ENCODE measurements at places on chromosomes 6 and 20.

DNA sequence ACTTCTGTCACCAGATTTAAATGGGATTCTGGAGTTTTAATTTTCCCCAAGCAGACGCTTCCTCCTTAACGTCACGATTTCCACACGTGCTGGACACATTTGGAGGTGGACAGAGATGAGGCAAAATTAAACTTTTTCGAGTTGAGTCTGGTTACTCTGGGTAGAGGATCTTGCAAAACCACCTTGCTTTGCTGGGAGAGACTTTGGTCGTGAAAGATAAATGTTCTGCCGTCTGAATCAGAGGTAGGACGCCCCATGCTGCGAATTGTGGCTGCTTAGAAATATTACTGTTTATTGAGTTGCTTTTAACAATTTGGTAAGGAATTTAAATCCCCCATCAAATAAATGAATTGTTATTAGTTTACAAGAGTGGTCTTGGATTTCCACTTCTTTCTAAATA lies 46.8 kb downstream of the CTCFL start:
- no peak for DNase-seq

DNA sequence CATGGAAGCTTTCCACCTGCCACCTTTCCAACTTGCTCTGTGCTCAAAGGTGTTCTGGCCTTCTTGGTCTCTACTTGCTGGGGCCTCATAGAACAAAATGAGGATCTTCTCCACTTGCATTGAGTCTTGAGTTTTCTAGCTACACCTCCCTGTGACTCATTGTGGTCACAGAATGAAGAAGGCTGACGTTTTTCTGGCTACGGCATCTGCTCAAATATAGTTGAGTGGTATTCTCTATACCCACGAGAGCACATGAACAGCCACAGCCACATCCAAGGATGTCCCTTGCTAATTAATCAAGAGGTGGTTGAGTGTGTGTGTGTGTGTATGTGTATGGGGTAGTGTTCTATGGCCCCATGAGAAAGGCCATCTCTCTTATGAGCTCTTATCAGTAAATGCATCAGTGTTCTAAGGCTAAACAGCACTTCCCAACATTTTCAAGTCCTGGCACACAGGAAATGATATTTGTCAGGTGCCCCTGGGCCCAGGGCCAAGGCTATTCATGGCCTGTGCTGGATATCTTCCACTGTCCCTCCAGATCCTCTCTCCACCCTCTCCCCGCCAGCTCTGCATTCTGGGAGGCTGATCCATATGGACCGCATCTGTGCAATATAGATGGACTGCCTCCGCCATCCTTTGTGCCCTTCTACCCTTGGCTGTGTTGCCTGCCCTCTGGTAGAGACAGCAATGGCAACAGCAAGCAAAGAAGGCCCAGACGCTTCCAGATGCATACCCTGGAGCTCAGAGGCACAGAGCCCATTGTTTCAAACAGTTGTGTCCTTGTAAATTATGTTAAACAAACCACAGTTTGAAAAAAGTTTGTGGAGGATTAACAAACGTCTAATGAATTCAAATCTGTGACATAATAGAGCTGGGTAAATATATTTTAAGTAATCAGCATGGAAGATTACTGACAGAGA lies 150.2 kb downstream of the LRFN2 start:
- peak; percentile 32 for DNase-seq

GRCh38 chr6:158762787-158763433 lies 56.3 kb downstream of the EZR start:
- no peak for DNase-seq

DNA sequence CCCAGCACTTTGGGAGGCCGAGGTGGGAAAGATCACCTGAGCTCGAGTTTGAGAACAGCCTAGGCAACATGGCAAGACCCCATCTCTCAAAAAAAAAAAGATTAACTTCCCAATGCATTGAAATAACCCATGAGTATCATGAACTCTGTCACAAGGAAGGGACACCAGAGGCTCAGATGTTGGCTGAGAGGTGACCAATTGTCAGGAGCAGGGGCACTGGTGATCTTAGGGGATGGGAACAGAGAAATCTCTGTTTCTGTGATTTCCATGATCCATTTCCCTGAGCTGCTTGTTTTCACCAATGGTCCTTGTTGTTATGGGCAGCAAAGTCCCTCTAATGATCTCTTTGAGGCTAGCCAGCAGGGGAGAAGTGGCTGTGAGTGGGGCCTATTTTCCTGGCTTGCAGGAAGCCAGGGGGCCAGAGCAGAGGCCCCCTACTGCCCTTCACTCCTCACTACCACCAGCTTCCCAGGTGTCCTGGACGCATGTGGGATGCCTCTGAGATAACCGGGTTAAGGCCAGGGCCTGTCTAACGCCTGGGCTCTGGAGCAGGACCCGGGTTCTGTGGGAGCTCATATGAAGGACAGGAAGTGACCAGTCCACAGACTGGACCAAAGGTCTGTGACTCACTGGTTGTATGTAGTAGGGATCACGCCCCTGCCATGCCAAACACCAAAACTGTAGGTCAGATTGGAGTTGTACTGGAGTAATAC lies 54.4 kb downstream of the PCNA start:
- DNase-seq: no peak

DNA sequence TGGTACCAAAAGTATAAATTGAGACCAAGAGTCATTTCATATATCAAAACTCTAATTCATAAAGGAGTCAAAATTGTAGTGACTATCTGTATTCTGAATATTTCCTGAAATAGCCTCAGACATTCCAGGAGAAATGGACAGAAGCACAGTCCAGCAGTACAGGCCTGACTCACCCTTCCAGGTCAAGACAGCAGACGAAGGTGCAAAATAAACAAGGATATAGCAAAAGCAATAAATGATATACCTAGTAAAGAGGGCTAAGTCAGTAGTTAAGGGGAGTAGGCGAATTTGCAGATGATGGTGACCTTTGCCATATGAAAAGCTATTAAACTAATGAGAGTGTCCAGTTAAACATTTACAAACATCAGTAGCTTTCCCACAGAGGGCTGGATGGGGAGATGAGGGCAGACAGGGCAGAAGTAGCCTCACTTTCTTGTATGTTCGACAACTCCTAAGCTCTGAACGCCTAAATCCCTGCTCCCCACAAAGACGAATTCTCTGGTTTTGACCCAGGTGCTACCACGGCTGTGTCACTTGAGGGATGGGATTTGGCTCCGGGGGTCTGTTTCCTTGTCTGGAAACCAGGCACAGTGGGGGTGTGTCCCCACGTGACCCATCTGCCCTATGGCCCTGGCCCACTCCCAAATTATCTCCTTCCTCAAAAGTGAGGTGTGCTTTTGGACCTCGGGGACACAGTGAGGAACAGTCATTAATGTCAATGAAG lies 3.6 kb upstream of the SLC52A3 start:
- DNase-seq: no peak

GRCh38 chr20:62760471-62760855 lies 35.8 kb upstream of the MRGBP start:
- no peak for DNase-seq

DNA sequence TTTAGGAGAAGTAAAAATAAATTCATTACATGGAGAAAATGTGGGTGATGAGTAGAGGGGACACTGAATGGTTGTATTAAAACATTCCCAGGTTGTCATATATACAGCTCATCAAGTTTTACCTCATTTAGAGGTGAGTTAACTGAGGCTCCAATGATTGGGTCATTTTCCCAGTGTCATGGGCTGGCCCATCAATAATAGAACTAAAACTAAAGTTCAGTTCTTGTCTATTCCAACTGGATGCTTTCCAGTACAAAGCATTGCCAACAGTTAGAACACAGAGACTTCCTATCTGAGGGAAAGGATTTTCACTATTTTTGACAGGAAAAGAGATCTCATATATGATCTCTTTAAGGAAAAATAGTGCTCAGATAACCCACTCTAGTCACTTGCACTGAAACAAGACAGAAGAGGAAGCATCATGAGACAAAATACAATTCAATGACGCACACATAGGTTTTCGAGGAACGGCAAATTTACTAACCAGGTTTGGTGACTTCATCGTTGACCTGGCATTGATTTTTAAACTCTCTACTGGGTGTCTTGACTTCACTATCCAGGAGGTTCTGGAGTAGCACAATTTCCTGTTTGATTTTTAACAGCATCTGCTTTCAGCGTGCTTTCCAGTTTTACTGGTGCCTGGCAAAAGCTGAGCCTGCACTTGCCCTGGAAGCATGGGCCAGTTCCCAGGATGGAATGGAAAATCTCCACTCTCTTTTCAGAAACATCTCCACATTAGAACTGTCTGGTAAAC lies 195.5 kb upstream of the FBXL4 start:
- DNase-seq: no peak

DNA sequence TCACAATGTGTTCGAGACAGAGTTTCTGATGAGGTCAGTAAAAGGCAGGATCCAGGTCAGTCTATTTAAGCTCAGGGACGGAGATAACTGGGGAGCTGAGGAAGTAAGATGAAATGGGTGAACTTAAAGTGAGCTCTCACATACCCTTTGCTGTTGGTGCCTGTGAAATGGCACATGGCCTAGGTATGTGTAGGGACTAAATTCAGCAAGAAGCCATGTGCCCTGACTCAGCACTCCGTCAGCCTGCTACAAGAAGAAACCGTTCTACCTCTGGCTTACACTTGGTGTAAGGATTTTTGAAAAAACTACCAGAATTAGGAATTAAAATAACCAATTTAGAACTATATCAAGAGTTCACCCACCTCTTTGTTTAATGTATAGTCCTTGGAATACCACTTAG lies 41.1 kb upstream of the TRDN start:
- DNase-seq: no peak

DNA sequence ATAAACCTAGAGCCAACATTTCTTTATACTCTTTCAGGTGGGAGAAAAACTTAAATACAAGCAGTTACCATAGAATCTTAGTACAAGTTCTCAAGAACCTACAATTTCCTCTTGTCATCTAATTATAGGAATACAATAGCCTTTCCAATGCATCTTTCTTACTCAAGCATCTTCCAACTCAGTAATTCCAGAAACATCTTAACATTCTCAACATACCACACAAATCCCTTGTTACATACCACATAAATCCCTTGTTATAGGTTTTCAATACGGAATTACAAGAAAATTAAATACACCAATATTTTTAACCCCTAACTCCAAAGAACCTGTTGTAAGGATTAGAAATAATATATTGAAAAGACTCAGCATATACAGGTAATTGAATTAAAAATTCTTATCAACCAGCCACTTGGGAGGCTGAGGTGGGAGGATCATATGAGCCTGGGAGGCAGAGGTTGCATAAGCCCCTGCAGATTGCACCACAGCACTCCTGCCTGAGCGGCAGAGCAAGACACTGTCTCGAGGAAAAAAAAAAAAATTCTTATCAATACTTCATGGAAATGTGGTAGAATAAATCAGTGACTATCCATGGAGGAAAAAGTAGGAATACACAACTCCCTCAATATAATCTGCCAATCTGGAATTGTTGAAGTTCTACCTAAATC lies 127.5 kb upstream of the CCDC28A start:
- DNase-seq: no peak

- no peak for DNase-seq
Measured at GRCh38 chr6:53746442-53747103, 48.2 kb upstream of the LRRC1 start.

DNA sequence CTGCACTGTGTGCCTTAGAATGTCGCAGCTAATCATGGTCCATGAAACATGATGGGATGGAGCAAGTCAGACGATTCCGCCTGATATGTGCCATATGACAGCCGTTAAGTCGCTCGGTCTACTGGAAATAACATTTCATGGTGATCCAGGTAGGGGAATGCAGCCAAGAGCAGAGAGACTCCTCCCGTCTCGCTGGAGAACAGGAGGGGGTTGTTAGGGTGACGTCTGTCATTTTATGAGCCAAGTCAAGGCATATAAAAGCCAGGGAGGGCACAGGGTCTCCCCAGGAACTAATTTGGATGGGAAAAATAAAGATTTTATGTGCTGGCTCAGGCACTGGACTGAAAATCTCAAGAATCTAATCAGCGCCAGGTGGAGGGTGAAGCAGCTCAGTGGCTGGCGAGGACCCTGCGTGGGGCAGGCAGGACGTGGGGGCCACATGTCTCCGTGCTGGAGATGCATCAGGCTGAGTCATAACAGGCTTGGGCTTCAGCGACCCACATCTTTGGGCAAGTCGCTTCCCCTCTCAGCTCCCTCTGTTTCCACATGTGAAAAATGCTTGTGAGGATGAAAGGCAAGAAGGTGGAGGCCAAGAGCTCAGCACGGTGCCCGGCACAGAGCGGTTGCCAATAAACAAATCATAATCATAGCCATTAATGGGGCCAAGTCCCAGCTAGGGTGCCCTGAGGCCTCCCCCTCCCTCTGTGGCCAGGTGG lies 234.6 kb downstream of the ANKRD60 start:
- no peak for DNase-seq

DNA sequence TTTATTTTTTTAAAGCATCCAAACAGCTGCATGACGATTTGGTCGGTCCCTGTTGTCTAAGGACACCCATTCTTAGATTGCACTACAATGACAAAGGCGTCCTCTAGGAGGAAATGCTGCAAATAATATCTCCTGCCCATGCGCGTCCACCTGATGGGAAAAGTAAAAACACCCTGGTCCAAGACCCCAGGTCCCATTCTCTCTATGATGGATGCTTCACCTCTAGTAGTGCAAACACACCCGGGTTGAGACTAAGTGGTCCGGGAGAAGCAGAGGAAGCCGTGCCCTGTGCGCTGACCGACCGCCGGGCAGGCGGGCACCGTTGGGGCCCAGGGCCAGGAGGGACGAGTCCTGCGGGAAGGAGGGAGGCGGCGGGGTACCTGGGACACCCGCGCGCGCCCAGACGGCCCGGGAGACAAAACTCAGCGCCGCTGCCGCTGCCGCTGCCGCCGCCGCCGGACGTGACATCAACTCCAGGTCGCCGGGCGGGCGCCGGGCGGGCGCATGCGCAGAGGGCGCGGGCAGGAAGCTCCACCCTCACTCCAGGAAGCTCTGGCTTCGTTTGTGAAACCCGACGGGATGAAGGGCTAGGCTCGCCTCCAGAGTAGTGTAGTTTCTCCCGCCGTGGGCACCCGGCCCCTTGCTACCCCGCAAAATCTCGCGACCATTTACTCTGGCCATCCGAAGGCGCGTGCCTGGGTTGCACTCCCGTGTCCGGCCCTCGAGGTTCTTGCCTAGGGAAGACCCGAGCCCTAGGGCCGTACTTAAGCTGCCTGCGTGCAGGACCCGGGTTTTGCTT lies at the start of gene TBC1D7:
TBC1D7 (minus strand) TSS at position 462 of the 799 bp plus-strand sequence. CDS start 1,639 bp downstream, outside the sequence.
- peak; percentile 89 for DNase-seq

DNA sequence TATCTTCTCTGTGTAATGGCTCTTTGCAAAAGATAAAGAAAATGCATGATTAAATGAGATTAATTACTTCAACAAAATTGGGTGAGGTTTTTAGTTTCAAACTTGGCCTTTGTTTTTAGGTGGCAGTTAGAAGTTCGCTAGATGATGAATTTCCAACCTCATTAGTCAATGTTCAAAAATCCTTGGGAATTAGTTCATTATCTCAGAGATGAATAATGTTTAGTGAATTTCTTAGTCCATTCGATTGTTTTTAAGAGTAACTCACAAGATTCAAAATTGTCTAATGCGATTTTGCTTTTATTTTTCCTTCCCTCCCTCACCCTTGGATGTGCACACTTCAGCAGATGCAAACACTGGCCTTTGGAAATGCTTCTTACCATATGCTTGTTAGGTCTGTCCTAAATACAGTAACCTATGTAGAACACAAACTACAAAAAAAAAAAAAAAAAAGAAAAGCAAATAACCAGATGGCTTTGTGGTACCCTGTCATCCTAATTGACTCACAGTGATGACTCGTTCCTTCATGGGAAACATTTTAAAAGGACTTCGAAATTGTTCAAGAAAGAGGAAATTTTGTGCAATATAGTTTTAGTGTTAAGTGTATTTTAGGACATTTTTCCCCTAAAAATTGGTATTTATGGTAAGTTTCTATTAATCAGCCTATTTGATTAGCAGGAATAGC lies 66.7 kb downstream of the FAM229B start:
- no peak for DNase-seq

GRCh38 chr20:51143652-51144051 lies 120.7 kb upstream of the KCNG1 start:
- DNase-seq: no peak
